ENCODE measurements at places on chromosomes 3 and 15. TPM values are rescaled to one million over a fixed set of nuclear protein-coding genes. Genes with fewer than 3 reads are reported as not detected.

MORC1 gene
- not detected for total RNA-seq

SCAANT1 gene
- total RNA-seq: not detected

PIERCE2 gene
- total RNA-seq: not detected

MELTF gene
- total RNA-seq: 6.0 TPM

SAMMSON gene
- not detected for total RNA-seq

ZBBX gene
- not detected for total RNA-seq

UBP1 gene
- 52.6 TPM for total RNA-seq

TGM4 gene
- not detected for total RNA-seq

ZMYND10 gene
- 0.94 TPM for total RNA-seq

BTLA gene
- 17.3 TPM for total RNA-seq

HYAL1 gene
- total RNA-seq: not detected

SLC28A1 gene
- total RNA-seq: not detected

SCN11A gene
- total RNA-seq: 0.05 TPM

NGLY1 gene
- total RNA-seq: 56.7 TPM
